NCI-H1105 (cell line): ENCODE measurements at places on chromosomes 5 and 9.

GRCh38 chr9:17057729-17058128, 77.1 kb upstream of the CNTLN start:
- DNase-seq, result no peak

DNA sequence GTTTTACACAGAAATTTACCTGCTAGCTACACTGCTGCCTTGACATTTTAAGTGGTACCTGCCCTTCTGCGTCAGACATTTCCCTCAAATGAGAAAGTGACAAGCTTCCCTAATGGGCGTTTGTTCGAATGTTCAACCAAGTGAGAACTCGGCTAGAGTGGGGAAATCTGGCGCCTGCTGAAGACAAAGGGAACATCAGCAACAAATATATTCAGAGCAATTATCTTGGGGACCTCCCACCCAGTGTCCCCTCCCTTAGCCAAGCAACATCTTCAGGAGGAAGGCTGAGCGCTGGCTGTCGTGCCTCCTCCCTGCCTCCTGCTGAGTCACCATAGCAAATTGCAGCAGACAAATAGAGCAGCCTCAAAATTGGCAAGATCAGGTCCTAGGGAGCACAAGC, 57.1 kb downstream of the MFAP3 start:
- peak; percentile 48 for DNase-seq

DNA sequence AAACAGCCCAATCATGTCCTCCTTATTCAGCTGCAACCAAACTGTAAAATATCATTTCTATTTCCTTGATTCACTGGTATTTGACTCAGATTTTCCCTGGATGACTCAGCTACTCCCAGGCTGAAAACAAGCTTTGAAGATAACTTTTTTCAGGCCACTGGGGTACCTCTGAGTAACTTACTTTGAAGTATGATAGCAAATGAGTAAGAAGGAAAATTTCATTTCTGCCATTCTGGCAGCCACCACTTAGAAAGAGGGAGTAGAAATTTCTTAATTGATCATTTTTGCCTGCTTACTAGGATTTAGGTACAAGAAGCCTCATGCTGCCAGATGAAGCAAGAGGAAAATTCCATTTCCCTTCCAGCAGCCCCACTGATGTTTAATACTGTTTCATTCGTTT, 247.4 kb downstream of the PRELID2 start:
- DNase-seq, result no peak

DNA sequence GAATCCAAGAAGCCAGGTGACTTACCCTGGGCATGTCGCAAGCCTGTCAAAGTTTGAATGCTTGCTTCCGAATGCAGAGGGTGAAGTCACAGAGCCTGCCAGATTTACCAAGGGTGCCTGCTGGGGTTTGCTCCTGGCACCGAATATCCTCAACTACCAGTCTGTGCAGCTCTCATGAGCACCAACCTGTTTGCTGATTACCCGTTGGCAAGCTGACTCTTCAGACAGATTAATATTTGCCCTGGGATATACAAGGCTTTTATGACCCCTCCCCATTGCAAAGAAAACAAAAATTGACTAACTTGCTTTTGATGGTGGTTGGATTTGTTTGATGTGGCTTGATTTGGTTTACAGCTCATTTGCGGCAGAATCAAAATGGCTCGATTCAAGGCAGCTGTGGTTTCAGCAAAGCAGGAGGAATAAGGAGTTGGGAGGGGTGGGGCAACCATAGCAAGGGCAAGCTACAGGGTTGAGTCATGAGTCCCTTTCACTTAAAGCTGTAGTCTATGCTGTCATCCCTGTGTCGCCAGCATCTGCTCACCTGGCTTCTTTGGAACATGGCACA, 82.3 kb upstream of the AGXT2 start:
- no peak for DNase-seq

DNA sequence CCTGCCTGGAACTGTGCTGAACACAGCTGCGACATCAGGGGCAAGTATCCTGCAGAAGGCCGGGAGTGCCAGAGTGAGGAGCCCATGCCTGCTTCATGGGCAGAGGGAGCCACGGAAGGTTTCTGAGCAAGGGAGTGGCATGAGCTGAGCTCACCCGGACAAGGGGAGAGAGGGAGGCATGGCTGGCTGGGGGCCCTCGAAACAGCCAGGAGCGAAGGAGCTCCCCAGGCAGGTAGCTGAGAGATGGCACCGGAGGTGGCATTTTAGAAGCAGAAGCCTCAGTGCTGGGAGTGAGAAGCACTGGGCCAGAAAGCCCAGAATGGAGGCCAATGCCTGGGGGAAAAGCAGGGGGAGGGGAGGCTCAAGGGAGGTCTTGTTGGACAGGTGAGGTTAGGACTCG, 56.9 kb upstream of the SARDH start:
- no peak for DNase-seq
